CD4-positive, alpha-beta T cell treated with Interleukin-6 at 100 ng/mL for 8 hours (primary cell): ENCODE measurements at places on chromosomes 12 and 14.

DNA sequence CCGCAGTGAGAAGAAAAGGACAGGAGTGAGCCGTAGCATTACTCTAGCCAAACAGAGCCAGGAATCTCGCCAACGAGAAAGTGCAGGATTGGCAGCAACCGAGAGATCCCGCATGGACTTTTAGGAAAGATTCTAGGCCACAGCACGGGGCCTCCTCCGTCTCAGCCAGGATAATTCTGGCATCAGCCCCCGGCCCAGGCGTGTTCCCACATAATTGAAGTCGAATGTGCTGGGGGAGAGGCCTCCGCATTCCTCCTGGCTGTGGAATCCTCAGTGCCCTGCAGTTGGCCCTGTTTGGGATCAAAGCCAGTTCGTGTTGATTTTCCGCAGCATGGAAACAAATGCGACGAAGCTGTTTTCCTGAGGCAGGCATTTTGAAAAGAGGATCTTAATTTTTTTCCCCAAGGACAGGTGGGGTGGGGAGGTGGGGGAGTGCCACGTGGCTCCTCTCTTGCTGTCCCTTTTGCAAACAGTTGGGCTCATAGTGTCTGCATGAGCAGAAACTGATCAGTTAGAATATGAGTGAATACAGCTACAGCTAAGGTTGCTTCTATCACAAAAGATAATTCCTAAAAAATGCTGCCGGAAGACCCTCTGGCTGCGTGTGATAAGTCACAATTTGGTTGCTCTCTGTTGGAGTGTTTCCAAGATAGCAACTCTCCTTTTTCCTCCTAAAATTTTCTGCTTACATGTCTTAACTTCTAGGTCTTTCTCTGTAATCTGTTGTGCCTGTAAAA lies 37.3 kb upstream of the ATXN2 start:
- DNase-seq = no peak

DNA sequence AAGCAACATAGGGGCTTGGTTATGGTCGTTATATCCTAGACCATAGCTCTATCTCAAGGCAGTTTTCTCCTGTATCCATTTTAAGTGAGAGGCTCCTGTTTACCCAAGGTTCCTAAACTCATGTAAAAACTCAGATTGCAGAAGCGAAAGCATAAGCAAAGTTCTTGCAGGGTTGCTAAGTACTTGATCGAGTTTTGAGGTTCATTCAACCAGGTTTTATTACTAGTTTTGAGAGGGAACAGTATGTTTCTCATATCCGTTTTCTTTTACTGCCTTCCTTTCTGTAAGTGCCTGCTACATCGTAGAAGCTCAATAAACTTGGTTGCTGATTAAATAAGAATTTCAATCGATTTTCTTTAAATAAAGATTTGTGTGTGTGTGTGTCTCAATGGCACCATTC lies 5.1 kb downstream of the AKAP3 start:
- no peak for DNase-seq

- DNase-seq = no peak
Observed at GRCh38 chr14:31993521-31993951, 83.6 kb upstream of the ARHGAP5 start.

DNA sequence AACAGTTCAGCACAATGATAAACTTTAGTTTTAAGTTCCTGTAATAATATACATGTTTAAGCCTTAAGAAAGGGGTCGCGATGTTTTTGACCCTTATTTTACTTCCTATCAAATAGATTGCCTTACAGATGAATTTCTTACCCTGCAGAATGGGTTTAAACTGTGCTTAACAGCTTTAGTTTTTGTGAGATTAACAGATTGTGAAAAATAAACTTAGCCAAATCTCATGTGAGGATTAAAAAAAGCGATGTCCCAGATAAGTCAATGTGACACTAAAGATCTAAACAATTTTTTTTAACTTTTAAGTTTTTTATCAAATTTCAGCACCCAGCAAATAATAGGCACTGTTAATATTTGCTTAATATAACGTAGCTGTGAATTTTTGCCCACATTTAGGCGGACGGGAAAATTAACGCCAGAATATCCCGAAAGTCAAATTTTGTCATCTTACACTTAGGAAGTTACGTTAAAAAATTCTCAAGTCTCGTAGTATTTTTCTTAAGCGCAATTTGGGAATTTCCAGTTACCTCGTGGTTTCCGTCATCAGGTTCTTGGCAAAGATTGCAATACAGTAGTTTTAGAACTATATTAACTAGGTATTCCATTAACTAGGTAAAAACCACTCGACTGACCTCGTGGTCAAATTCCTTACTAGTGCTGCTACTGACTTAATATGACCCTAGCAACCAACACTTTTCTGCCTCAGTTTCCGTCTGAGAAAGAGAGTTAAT lies 1.2 kb downstream of the HNRNPC start:
- no peak for DNase-seq

DNA sequence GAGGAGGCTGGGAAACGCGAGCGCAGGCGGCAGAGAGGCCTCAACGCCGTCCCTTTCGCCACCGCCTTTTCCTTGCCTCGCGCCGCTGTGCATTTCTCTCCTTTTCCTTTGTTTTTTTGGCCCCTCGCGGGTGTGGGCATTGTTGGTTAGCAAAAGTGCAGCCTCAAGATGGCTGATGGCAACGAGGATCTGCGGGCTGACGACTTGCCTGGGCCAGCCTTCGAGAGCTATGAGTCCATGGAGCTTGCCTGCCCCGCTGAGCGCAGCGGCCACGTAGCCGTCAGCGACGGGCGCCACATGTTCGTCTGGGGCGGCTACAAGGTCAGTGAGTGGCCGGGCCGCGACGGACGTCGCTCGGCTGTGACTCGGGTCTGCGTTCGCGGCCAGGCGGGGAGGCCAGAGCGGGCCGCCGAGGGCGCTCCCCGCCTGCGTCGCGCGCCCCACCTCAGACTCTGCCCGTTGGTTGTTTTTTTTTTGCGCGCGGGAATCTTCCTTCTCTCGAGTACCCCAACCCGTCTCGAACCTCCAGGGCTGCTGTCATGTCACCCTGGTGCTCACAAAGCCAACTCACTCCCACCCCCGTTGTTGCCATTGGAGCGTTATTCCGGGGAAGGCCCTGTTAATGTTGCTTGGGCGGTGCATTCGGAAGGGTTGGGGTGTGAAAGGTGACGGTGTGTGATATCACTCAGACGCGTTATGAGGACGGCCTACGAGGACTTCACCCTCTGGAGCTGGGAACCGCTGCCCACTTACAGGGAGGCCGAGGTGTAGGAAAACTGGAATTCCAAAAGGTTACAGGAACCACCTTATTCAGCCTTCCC lies 558 bp downstream of the KLHDC2 start:
- DNase-seq = peak; percentile 55

DNA sequence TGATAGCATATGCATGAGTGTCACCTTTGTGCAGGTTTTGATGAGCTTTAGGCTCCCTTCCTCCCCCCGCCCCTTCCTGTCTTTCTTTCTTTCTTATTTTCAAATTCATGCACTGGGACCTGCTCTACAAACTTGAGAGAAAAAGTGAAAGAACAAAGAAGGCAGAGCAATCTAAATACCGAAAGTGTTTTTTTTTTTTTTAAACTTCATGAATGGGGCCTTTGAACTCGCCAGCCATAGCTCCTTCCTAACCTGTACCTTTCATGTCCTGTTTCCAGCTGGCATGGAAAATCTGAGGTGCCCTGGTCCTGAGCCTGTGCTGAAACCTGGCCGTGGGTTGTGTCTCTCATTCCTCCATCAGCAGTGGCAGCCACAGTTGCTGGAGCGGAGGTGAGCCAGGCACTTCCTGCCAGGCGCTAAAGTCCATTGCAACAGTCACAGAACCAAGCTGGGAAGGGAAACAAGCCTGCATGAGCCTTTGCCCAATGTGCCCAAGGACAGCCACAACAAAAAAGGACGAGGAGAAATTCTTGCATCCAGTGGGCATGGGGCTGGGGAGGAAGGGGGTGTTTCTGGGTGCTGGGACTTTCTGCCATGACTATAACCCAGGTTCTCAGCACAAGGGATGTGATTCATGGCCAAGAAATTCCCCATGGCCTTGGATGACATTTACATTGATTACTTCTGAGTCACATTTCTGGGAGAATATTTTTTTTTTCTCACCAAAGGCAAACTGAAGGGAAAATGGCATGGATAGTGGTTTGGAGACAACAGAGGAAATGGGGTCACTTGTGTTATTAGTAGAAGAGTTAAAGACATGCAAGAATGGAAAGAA lies 102.7 kb downstream of the TMEM30B start:
- DNase-seq = peak; percentile 3

DNA sequence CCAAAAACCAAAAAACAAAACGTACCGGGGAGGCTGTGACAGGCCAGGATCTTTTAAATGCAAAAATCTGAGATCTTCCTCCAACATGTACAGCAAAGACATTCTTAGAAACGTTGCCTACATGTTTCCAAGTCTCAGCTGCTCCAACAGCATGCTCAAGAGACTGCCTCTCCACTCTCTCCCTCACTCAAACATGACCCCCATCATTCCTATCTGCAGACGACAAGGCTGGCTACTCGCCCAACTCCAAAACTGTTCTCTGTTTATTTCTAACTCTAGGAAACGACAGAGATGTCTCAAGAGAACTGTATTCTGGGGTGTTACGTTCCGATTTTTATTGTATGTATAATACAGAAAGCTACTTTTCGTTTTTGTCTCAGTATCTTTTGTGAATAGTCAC lies 57.5 kb upstream of the TMCC3 start:
- DNase-seq = no peak

GRCh38 chr12:48451372-48451771 lies 21.0 kb upstream of the ANP32D start:
- no peak for DNase-seq

- no peak for DNase-seq
Observed at GRCh38 chr12:49819786-49820185, 8.4 kb downstream of the NCKAP5L start.
